ENCODE measurements at places on chromosomes 4 and X.

DNA sequence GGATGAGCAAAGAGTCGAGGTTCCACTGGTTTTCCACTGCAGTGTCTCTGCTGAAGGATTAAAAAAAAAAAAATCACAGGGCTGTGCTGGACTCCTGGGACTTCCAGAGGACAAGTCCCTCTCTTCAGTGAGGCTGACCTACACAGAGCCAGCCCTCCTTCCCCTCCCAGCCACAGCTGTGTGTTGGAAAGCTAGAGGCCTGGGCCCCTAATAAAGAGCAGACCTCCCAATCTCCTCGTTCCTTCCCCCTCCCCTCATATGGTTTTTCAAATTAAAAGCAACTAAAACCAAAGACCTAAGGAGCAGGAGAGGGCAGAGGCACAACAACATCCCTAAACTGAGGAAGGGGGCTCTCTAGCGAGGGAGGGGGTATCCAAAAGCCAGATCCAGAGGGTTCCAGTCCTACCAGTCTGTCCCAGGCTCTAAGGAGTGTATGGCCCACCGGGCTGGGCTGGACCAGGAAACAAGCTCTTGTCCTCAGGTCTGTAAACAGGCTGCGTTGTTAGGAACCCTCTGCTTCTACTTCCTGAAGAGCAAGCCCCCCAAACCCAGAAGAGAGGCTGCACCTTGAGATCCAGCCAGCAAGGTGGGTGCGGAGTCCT lies 4.0 kb upstream of the PDGFRA start:
- no peak for DNase-seq

GRCh38 chrX:10102046-10102704 lies 54.6 kb upstream of the CLCN4 start:
- DNase-seq: no peak

DNA sequence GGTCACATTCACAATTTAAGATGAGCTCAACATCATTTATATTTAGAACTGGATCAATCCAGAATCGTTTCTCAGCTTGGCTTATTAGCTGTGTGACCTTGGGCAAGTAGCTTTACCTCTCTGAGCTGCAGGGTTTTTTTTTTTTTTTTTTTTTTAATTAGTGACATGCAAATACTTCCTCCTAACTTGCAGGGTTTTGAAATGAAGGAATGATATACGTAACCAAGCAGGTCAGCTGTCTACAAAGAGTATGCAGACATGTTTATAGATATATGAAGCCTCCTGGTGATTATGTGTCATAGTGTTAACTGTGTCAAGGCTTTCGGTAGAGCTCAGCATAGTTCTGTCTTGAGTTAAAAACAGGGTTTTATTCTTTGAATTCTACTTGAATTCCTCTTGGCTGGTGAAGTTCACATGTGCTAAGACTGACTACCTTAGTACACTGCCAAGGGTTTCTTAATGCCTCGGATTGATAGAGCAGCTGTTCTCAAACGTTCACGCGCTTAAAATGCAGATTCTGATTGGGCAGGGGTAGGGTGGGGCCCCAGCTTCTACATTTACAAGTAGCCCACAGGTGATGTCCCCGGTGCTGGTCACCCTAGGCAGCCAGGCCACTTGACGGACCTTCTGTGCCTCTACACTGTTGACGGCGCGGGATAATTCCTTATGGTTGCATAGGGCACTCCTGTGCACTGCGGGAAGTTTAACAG lies 654 bp upstream of the STS start:
- no peak for DNase-seq

GRCh38 chr4:7391637-7392437 lies 42.9 kb downstream of the PSAPL1 start:
- no peak for DNase-seq

GRCh38 chr4:128757712-128758111 lies 51.8 kb upstream of the JADE1 start:
- no peak for DNase-seq
